Amygdala (tissue), 56 donors: ENCODE measurements at places on chromosomes 6 and 20.

DNA sequence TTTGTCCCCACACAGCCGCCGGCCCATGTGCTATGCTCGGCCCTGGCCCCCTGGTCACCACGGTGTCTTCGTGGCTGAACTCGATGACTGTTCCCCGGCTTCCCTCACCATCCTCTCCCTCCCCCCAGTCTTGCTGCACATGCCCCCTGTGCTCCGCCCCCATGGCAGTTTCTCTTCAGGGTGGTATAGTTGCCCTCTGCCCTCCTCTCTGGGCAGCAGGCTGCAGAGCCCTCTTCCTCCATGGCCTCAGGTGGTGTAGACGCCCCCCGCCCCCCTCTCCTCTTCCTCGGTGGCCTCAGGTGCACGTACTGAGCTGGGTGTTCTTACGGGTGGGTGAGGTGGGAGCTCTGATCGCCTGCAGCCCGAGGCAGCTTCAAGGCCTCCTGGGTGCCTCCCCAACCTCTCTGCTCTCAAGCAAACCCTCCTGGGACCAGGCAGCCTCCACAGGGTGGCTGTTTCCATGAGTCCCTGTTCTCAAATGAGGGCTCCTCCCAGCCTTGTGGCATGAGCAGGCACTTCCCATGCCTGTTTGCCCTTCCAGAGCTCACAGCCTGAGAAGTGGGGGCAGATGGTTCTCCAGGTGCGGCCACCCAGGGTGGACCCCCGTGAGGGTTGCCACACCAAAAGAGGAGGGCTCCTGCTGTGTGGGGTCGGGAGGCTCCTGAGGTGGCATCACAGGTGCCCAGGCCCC lies 24.8 kb downstream of the COL20A1 start:
- DNase-seq: no peak

DNA sequence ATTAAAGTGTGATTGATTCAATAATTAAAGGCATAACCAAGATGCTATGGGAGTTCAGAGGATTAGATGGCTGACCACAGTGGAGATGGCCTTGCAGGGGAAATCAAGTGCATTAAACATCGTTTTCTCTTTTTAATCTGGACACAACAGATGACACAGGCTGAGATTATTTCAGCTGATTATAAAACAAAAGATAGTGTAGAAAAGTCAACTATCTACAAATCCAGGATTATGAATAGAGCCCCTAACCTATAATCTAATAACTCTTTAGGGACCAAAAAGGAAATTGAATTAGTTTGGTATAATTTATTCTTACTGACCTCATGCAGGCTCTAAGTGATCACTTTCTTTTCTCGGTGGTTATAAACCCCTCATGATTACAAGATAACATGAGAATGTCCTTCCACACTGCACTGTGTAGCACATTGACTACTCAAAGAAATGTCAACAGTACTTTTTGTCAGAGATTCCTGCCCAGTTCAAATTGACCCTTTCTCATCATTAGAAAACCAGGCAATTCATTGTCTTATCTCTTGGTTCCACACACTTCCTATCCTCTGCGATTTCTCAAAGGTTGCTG lies 122.1 kb downstream of the PKHD1 start:
- DNase-seq: no peak

DNA sequence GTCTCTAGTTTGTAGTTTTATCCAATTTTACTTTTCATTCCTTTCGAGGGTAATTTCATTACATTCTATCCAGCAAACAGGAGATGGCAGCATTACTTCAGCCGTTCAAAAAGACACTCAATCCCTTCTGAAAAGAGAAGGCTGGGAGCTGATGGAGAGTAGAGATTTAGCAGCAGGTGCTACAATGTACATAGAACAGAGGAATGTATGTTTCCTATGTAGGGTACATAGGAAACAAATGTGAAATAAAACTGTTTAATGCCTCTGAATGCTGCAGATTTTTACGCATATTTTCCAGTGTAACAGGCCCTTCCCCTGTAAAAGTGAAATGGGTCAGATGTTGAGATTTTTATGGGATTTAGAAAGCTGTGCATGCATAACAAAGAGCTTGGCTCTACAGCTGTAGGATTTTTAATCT lies 16.0 kb downstream of the RPS12 start:
- DNase-seq: no peak

GRCh38 chr6:133740816-133741215 lies 148.1 kb upstream of the TCF21 start:
- no peak for DNase-seq

DNA sequence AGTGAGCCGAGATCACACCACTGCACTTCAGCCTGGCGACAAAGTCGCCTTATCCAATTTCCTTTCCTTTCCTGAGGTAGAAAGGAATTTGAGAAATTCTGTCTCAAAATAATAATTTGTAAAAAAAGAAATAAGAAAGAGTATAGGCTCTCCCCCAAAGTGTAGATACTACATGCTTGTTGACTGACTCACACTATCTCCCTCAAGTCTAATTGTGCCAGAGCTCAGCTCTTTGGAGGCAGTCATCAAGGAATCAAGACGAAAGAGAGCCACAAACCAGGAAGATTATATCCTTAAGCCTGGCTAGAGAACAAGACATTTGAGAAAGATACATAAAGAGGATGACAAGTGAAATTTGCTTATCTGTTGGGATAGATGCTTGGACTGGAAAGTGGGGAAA lies 3.7 kb upstream of the FKBPL start:
- no peak for DNase-seq

GRCh38 chr6:10256113-10256690 lies 158.7 kb downstream of the TFAP2A start:
- DNase-seq: no peak

- no peak for DNase-seq
Observed at GRCh38 chr6:43742931-43743632, 26.9 kb upstream of the VEGFA start.
